ENCODE measurements at places on chromosomes 11 and 22.

- no peak for DNase-seq
Measured at GRCh38 chr11:117232911-117233409, 489 bp downstream of the RNF214 start.

- no peak for DNase-seq
Measured at GRCh38 chr22:28154861-28155260, 235.8 kb upstream of the PITPNB start.

- no peak for DNase-seq
Measured at GRCh38 chr11:107116358-107116757, 98.1 kb upstream of the GUCY1A2 start.

GRCh38 chr11:44372989-44373388, 63.0 kb upstream of the ALX4 start:
- no peak for DNase-seq

DNA sequence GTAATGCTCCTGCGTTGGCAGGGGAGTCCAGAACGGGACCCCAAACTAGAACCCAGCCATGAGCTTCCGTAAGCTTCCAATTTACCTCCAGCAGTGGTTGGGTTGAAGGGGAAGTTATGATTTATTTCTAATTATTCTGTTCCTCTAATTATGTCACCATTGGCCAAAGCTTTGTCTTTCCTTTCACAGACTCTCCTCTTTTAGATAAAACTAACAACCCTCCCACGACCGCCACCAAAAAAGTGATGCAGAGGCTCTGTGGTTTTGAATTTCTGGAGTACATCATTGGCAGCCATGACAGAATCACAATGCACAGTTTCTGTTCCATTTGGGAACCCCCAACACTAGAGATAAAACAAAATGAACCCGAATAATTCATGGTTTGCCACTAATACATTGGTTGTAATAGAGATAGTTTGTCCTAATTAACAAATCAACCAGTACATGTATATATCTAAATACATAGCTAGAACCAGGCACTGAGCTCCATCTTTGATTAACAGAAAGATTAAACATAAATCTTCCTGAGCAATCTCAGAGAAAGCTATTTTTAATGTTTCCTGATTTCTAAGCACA, 64.3 kb downstream of the ETS1 start:
- no peak for DNase-seq
